NCI-H748 treated with DMSO at 0.1 percent for 48 hours (cell line): ENCODE measurements at places on chromosomes 2 and 18.

DNA sequence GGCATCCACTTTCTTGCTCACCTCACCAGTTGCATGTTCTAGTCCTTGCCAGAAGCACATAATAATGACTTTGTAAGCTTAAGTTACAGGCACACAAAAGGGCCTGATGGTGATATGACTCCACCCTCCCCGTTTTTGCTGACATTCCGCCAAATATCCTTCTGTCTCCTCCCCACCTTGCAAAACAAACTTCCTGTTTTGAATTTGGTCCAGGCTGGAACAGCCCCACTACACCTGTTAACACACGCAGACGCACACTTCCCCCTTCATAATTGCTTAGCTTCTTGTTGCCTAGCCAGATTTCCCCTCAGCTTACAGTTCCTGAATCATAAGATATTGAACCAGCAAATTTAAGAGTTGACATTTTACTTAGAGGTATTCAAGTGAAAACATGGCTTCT lies at the start of gene MGAT5:
TSS of gene MGAT5 (plus strand) at position 269 of the 400 bp plus-strand sequence. CDS start 332 bp downstream, outside the sequence.
- peak; percentile 82 for DNase-seq

GRCh38 chr2:27282892-27283291 lies 663 bp downstream of the TRIM54 start:
- no peak for DNase-seq

DNA sequence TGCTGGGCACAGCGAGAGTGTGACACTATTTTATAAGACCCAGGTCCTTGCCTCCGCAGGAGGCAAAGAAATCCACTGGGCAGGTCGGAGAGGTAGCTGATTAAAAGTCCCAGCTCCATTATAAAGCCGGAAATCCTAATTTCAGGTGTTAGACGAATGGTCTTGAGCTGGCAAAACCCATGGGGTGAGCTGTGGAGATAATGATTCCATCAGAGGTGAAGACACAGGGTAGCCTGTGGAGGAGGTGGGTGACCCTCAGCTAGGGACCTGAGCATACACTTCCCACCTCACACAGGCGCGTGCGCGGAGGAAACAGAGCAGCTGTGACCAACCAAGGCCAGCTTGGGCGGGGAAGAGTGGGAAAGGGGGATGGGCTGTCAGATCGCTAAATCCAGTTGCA lies 201.7 kb upstream of the CXCR4 start:
- no peak for DNase-seq

DNA sequence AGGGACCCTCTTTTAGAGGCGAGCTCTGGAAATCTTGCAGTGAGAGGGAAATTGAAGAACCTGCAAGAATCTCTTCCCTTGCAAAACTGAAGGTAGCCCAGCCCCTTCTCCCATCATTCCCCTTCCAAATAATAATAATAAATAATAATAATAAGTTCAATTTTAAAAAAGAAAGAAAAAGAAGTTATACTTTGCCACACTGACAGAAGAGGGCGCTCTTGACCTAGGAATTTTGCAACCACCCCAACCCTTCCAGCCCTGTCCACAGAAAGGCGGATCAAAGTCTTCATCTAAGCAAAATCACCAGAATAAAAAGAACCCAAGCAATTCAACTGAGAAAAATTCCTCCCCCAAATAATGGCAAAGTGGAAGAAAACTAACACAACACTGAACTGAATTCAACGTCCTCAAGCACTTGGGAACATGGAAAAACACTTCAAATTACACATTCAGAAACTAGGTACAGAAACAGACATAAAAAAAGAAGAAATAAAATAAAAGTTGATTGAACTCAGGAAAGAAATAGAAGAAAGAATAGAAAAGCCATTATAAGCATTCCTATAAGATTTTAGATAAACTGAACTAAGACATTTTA lies 98.9 kb upstream of the GLS start:
- DNase-seq, result peak; percentile 71

GRCh38 chr2:205367331-205367935 lies 314.9 kb upstream of the NRP2 start:
- no peak for DNase-seq
